ENCODE measurements at places on chromosomes 3 and 15.

GRCh38 chr15:28955160-28955992, 69.6 kb downstream of the APBA2 start:
- no peak for DNase-seq

DNA sequence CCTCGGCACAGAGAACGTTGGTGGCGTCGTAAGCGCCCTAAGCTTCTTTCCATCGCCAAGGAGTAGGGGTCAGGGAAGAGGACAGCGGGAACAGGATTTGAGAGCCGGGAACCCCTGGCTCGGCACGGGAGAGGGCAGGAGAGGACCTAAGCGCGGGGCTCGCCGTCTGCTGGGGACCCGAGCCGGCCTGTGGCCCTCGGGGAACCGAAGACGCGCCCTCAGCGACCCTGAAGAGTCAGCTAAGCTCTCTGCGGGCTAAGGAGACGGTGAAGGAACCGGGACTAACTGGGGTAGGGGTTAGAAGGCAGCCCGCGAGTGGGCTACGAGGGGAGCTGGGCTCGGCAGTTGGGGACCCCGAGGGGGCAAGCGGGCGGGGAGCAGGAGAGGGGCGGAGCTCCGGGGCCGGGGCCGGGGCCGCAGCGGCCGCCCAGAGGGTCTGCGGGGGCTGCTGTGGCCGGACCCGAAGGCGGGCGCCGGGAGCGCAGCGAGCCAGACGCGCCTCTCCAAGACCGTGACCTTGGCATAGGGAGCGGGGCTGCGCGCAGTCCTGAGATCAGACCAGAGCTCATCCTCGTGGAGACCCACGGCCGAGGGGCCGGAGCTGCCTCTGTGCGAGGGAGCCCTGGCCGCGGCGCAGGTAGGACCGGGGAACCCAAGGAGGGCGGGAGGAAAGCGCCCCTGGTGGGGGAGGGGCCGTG, 574 bp downstream of the CASR start:
- no peak for DNase-seq

DNA sequence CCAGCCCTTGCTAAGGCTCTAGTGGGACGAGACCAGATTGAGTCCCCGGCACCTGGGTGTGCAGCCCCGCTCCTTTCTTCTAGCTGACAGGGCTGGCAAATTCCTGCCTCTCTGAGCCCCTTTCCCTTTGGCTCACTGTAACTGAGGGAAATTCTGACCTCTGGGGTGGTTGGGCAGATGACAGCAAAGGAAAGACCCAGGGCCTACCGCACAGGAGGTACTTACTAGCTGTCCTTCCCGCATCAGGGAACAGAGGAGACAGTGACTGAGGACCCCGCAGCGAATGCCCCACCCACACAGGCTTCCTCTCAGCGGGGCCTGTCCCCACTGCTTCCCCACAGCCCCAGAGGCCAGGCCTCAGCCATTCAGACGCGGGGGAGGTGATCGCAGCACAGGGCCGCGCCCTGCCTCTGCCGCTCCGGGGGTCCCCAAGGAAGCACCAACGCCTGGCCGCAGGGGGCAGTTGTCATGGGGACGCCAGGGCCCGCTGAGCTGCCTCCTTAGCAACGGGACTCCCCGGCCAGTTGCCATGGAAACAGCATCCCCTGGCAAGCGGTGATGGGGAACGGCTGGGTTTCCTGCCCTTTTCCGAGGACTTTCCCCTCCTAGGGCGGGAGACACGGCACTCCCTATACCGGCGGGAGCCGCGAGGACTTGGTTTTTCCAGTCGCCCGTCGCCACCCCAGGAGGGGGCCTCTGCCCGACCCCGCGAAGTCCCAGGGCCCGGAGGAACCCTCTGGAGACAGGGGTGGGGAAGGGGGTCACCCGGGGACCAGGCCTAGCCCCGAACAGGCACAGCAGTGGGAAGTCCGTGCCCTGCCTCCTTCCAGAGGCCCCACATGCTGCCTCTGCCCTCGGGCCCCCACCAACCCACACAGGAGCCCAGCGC, 50.1 kb downstream of the HCN4 start:
- DNase-seq: no peak

DNA sequence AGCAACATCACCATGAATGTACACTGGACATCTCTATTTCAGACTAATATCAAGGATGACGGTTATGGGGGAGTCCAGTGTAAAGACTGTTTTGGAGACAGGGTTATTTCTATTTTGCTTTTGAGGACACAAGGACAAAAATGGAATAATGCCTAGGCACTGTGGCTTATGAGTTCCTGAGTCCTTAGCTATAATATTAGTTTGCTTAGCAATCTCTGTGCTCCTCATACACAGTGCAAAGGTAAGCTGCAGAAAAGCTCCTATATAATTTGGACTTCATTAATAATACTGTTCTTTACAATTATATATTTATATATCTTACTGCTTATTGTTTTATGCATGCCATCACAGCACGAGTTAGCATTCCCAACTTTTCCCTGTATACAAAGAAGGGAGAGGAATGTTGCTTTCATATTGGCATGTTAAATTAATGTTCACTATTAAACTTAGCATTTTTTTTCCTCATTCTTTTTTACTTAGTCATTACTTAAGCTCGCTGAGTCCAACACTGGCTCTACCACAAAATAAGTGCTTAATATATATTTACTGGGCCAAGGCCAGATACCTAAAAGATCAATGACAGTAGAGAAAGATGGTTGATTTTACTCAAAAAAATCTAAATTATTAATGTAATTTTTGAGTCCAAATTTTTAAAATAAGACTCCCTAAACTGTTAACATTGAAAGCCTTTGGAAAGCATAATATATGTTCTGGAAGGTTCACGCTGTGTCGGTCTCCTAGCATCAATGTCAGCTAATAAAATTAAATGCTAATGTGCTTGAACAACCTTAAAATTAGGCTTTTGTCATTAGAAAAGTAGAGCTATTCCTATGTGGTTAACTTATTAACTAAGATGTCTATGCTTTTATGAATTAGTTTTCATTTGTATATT, 13.8 kb downstream of the THBS1 start:
- DNase-seq: no peak

DNA sequence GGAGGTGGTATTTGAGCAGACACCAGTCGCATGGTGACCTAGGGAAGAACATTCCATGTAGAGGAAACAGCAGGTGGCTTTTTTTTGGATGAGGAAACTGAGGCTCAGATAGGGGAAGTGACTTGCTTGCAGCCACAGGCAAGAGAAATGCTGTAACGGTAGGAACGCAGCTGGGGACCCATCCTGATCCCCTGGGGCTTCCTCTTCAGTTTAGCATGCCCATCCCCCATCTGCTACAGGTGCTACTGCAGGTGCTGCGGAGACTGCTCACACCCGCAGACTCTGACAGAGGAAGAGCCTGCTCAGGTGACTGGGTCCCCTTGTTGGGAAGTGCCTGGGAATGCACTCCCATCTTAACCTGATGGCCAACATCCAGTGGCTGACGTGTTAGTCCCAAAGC, 55.4 kb upstream of the SEC13 start:
- no peak for DNase-seq

- DNase-seq: peak; percentile 3
Measured at GRCh38 chr3:136862617-136863322, 762 bp downstream of the NCK1 start.

GRCh38 chr3:58422756-58423325, 10.8 kb downstream of the PDHB start:
- DNase-seq: no peak

DNA sequence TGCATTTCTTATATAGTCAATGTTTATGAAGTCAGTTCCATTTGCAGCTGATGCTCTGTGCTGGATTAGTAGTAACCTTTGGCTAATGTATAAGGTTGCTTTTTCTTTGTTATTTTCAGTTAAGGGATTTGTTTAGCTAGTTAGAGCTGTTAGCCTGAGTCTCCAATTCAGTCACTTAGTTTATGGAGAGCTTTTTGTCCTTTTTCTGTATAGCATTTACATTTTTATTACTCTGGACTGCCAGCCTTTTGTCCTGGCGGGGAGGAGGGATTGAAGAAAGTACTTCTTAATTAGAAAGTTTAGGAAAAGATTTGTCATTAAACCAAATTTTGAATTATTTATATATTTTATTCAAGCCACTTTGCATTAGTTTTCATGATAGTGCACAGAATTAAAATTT, 52.0 kb downstream of the DNAJC13 start:
- no peak for DNase-seq

GRCh38 chr15:89406218-89406939, 71.8 kb upstream of the POLG start:
- no peak for DNase-seq

- no peak for DNase-seq
Measured at GRCh38 chr3:128495435-128495970, 2.5 kb upstream of the GATA2 start.

DNA sequence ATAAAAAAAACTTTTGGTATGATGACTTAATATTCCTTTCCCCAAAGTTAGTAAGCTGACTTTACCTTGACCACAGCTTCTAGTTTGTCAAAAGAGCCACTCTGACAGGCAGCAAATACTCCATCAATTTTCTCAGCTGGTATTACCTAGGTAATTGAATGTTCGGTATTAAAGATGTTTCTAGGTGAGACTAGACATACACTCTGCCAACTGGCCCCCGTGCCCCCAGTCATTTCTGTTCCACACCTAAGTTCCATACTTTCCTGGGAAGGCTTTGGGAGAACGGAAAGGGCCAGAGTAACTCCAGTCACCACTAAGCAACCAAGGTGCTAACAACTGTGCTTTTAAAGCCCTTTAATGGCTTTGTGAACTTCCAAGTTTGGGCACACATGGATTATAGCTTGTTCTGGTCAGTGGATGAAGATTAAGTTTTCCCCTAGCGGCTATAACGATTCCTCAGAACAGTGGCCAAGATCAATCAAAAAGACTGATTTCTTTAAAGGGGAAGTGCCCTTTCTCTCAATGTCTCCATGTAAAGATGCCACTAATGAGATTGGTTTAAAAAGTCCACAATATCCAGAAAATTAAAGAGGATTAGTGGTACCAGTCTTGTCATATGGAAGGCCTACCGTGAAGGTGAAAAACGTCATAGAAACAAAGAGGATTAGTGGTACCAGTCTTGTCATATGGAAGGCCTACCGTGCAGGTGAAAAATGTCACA, 7.0 kb downstream of the EIF4A2 start:
- no peak for DNase-seq

DNA sequence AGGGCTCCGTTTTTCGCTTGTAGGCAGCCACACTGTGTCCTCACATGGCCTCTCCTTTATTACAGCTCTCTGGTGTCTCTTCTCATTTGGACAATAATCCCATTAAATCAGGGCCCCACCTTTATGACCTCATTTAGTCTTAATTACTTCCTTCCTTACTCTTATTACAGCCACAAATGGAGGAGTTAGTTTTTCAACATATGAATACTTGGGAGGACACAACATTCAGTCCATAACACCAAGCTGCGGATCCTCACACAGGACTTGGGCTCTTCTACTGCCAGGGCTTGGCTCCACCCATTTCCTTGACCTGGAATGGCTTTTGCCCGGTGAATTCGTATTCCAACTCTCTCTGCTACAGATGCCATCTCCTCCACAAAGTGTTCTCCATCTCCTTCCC, 74.3 kb upstream of the SLC7A14 start:
- no peak for DNase-seq

- DNase-seq: no peak
Measured at GRCh38 chr3:149089395-149089794, 3.1 kb upstream of the HLTF start.
